Activated effector memory CD4-positive, alpha-beta T cell treated with Interleukin-2 at 50 U/mL for 16 hours (primary cell): ENCODE measurements at places on chromosomes 5 and 9.

GRCh38 chr5:124516567-124516966, 229.9 kb downstream of the ZNF608 start:
- no peak for DNase-seq

DNA sequence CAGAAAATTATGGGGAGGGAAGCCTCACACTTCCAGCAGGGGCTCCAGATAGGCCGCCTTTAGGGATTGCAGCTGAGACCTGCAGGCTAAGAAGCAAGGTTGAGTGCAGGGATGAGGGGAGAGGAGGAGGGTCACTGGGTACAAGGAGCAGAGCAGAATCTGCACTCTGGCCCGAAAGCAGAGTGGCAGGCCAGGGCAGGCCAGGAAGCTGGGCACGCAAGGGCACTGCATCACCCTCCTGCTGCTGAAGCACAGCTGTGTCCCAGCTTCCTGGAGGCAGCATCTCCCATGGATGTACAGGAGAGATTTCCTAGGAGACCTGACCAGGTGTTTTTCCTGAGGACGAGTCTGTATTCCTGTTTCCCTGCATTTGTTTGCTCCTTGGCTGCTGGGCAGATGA, 92.1 kb downstream of the SYK start:
- DNase-seq, result no peak

GRCh38 chr9:81460693-81461092, 228.7 kb downstream of the TLE1 start:
- DNase-seq, result no peak

DNA sequence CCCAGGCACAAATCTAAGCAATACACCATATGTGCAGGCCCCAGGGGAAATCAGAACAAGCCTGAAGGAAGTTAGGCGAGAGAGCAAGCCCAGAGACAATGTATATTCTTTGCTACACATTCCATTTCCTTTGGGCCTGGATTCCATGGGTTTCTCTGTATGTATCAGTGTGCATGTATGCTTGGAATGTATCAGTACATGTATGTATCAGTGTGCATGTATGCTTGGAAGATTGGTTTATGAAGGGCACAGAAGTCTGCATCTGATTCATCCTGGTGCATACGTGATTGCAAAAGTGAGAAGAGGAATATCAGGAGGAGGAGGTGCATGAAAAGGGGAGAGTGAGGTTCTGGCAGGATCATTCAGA, 232.6 kb upstream of the ANKRD55 start:
- no peak for DNase-seq

DNA sequence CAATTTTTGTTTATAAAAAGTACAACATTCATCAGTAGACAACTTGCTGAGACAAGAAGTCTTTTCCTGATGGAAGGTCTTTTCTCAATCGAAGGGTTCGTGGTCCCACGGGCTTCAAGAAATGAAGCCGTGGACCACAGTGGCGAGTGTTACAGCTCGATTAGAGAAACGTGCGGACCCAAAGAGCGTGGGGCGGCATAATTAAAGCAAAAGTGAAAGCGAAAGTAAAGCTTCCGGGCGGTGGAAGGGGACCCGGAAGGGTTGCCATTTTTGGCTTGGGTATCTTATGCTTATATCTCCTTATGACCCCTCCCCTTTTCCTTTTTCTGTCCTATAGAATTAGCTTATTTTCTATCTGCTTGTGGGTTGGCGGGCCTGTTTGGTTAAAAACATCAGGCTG, 2309.4 kb upstream of the ACO1 start:
- no peak for DNase-seq

DNA sequence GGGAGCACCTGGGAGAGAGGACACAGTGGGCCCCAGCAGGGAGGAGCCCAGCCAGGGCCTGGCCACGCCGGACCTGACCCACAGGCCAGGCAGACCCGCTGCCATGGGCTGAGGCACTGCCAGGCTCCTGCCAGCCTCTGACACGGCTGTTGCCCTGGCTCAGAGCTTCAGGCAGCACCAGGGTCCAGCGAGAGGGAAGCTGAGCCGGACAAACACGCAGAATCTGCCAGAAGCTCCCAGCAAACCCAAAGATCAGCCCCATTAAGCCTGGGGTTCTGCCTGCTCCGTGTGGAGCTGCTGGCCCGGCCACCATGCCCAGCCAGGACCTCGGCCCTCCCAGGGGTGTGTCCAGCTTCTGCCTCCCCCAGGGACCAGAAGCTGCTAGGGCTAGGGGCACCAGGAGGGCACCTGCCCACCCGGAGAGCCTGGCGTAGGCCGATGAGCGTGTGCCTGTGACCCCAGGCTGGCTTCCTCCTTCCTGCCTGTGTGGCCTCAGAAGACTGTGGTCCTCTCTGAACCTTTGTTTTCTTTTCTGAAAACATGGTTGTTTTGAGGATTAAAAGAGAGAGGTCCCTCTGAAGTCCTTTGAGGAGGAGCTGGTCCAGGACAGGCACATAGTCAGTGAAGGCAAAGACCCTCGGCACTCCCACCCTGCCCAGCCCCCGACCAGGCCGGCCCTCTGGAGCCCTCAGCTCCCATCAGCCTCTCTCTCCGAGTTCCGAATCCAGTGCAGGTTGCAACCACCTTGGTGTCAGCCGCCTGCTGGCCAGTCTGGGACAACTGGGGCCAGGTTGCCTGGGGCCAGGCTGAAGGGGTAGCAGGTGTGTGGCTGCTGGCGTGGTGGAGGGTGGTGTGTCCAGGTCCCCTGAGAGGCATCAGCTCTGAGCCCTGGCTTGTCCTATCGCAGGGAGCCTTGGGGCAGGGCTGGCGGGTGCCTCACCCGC, 39.6 kb downstream of the KCNT1 start:
- DNase-seq, result no peak

- DNase-seq, result no peak
These were observed 79.0 kb downstream of the GLDC start for GRCh38 chr9:6566409-6567139.

DNA sequence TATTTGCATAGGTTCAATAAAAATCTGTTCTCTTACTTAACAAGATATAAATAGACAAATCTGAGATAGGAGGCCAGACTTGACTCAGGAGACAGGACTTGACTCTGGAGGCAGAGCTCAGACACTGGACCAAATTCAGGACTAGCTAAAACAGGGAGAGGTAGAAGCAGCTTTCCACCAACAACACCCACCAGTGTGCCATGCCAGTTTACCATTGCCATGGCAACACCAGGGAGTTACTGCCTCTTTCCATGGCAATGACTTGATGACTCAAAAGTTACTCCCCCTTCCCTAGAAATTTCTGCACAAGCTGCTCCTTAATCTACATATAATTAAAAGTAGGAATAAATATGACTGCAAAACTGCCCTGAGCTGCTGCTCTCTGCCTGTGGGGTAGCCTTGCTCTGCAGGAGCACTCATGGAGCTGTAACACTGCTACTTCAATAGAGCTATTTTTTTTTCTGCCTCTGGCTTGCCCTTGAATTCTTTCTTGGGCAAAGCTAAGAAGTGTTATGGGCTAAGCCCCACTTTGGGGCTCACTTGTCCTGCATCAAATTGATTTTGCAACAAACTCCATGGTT, 473.0 kb downstream of the PLK2 start:
- DNase-seq, result no peak

DNA sequence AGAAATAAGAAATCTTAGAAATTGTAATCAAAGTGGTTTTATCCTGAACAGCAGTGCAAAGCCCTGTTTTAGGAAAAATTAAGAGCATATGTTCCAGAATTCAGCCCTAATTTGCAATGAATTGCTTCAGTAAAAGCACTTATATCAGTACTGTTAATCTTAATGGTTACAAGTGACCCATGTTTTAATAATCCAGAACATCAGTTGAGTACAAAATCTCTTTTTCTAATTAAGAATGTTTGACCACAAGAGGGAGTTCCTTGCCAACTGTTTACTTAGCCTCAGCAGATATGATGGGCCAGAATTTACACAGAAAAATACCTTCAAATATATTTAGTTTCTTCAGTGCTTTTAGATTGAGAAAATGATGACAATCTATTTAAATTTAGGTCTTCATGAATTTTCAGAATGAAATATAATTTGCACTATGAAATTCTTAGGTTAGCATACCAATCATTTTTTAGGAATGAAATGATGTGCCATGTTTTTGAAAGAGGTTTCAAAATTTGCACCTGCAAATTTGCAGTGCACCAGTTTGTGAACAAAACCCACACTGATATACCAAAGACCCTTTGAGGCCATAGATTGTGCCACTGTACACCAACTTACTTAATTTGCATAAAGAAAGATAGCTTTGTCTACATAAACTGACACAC, 926.3 kb upstream of the ARRDC3 start:
- DNase-seq, result no peak

DNA sequence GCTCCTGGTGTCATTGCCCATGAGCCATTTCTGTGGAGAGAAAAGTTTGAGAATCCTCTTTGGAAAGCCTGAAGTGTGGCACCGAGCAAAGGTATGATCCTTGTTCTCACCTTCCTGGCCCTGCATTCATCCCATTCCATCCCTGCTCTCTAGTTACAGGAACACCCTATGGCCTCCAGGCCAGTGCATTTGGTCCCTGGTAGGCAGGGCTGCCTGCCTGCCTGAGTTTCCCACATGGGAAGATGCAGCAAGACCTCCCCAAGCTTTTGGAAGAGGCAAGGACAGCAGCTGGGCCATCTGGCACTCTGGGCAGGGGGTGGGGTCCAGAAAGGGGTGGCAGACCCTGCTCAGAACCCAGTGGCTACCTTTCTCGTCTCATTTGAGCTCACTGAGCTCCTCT, 24.5 kb downstream of the IGIP start:
- DNase-seq, result no peak

GRCh38 chr5:6581090-6581489, 51.8 kb downstream of the NSUN2 start:
- no peak for DNase-seq
